Endothelial cell of umbilical vein (primary cell): ENCODE measurements at places on chromosomes 4 and X. TPM values are rescaled to one million over a fixed set of nuclear protein-coding genes. Genes with fewer than 3 reads are reported as not detected.

Gene MSANTD1
- total RNA-seq: 0.88 and 1.2 TPM in 2 replicates

Gene LRIT3
- 0.13 and 0.16 TPM in 2 replicates for total RNA-seq

Gene DHRSX
- total RNA-seq: 27.1 and 29.3 TPM in 2 replicates

Gene MAGEC3
- not detected in 2 replicates for total RNA-seq

DNA sequence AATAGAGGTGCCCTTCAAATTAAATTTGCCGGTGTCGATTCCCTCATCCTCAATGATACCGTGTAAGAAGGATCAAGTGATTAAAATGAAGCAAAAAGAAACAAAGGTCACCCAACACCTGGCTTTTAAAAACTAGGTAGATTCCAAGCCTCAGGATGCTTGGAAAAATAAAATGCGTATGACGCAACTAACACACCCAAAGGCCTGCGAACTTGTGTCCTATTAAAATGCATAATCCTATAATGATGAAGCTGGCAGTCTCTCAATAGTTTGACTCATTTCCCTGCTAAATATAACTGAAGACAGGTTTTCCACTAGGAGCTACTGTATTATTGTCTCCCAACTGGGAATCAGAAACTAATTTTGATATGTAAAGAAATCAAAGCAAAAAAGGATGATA, 263.2 kb downstream of the DHX15 start:
- H3K27ac ChIP-seq: no peak overlapping the region
- H3K4me1 ChIP-seq: no peaks in the 10 kb centered on the region
- no peaks in the 10 kb centered on the region for H3K36me3 ChIP-seq
- no peak for DNase-seq

DNA sequence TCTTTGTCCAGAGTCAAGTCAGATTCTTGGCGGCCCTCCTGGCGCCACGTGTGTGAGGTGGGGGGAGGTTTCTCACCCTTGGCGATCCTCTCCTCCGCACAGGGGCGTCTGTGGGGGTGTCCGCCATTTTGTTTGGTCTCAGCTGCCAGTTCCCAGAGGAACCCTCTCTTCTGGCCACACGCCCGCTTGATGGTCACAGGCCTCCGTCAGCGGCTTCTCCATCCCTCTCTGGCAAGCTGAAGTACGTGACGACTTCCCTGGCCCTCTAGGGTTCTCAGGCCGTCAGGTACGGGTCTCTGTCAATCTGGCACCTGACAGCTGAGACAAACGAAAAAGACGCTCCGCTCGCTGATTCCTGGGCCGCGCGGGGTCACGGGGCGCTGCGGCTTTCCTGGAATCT, 272.6 kb downstream of the TRIML1 start:
- no peak for DNase-seq
- no peaks in the 10 kb centered on the region for H3K36me3 ChIP-seq
- no peak overlapping the region for H3K27ac ChIP-seq
- H3K27me3 ChIP-seq: no peaks in the 10 kb centered on the region
- no peak overlapping the region for H3K4me3 ChIP-seq

DNA sequence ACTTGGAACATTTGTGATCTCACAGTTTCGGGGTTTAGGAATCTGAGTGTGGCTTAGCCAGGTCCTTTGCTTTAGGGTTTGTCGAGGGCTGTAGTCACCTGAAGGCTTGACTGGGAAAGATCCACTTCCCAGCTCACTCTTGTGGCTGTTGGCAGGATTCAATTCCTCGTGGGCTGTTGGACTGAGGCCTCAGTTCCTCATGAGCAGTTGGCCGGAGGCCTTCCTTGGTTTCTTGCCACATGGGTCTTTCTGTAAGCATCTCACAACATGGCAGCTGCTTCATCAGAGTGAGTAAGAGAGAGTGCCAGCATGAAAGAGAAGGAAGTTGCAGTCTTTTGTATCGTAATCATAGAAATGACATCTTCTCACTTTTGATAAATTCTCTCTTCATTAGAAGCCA, 11.1 kb downstream of the TXLNG start:
- no peaks in the 10 kb centered on the region for H3K27me3 ChIP-seq
- H3K4me1 ChIP-seq: no peaks in the 10 kb centered on the region
- no peak overlapping the region for H3K27ac ChIP-seq

- H3K4me3 ChIP-seq: no peak overlapping the region
- H3K36me3 ChIP-seq: no peaks in the 10 kb centered on the region
- H3K4me1 ChIP-seq: no peaks in the 10 kb centered on the region
- no peak for DNase-seq
- H3K27me3 ChIP-seq: no peaks in the 10 kb centered on the region
Measured at GRCh38 chr4:184024637-184025036, 119.5 kb downstream of the STOX2 start.

DNA sequence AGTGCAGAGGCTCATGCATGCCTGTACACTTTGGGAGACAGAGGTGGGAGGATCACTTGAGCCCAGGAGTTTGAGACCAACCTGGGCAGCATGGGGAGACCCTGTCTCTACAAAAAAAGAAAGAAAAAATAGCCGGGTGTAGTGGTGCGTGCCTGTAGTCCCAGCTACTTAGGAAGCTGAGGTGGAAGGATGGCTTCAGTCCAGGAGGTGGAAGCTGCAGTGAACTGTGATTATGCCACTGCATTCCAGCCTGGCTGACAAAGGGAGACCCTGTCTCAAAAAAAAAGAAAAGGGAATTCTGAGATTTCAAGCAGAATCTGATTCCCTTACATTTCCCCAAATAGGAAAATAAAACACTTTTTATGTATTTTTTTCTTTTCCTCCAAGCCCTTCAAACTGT, 83.5 kb downstream of the SYNPO2 start:
- no peaks in the 10 kb centered on the region for H3K27me3 ChIP-seq
- no peak for DNase-seq
- no peak overlapping the region for H3K27ac ChIP-seq
- H3K4me1 ChIP-seq: peaks cover 5% of the 10 kb centered on the region
- H3K36me3 ChIP-seq: no peaks in the 10 kb centered on the region
- H3K4me3 ChIP-seq: no peak overlapping the region

- H3K36me3 ChIP-seq: no peaks in the 10 kb centered on the region
- no peak overlapping the region for H3K4me3 ChIP-seq
- no peak for DNase-seq
- H3K4me1 ChIP-seq: no peaks in the 10 kb centered on the region
Measured at GRCh38 chrX:65502618-65503017, 32.0 kb downstream of the LAS1L start.

DNA sequence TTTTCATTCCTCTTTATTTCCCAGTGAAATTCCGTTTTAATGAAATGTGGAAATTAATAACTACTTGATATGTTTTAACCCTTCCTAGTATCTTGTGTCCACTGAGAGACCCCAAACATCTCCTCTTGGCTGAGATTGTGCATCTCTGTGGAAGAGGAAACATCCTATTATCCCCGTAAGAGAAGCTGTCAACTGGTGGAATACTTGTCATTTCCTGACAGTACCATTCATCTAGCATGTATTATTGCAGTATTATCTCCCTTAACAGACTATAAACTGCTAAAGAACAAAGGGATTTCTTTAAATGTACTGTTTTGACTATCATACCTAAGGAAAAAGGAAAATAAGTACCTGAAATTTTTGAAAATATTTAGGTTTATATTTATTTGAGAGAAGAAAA, 277.3 kb upstream of the SLC7A11 start:
- DNase-seq: no peak
- H3K27me3 ChIP-seq: no peaks in the 10 kb centered on the region
- no peaks in the 10 kb centered on the region for H3K36me3 ChIP-seq
- H3K27ac ChIP-seq: no peak overlapping the region
- no peaks in the 10 kb centered on the region for H3K4me1 ChIP-seq

- no peaks in the 10 kb centered on the region for H3K36me3 ChIP-seq
- H3K4me3 ChIP-seq: no peak overlapping the region
- H3K27ac ChIP-seq: no peak overlapping the region
- no peaks in the 10 kb centered on the region for H3K4me1 ChIP-seq
- no peaks in the 10 kb centered on the region for H3K27me3 ChIP-seq
Measured at GRCh38 chr4:138475116-138475515, 233.0 kb upstream of the SLC7A11 start.

GRCh38 chrX:45009371-45010000, 136.5 kb downstream of the KDM6A start:
- H3K4me1 ChIP-seq: no peaks in the 10 kb centered on the region
- H3K27me3 ChIP-seq: no peaks in the 10 kb centered on the region
- H3K36me3 ChIP-seq: no peaks in the 10 kb centered on the region
- H3K27ac ChIP-seq: no peak overlapping the region
- DNase-seq: no peak
- no peak overlapping the region for H3K4me3 ChIP-seq

DNA sequence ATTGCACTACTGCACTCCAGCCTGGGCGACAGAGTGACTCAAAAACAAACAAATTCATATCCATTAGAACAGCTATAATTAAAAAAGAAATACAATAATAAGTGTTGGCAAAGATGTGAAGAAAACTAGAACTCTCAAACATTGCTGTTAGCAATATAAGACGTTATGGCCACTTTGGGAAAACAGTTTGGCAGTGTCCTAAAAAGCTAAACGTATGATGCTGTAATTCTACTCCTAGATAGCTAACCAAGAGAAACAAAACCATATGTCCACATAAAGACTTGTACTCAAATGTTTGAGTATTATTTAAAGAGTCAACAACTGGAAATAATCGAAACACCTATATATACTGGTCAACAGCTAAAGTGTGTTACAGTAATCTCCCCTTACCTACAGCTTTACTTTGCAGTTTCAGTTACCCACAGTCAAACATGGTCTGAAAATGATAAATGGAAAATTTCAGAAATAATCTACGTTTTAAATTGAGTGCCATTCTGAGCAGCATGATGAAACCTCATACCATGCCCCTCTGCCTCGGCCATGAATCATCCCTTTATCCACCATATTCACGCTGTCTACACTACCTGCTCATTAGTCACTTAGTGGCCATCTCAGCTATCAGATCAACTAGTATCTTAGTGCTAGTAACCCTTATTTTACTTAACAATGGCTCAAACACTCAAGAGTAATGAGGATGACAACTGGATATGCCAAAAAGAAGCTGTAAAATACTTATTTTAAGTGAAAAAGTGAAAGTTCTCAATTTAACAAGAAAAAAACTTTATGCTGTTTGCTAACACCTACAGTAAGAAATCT, 4.9 kb downstream of the ELF2 start:
- no peak overlapping the region for H3K27ac ChIP-seq
- no peak for DNase-seq
- no peaks in the 10 kb centered on the region for H3K36me3 ChIP-seq
- no peak overlapping the region for H3K4me3 ChIP-seq

DNA sequence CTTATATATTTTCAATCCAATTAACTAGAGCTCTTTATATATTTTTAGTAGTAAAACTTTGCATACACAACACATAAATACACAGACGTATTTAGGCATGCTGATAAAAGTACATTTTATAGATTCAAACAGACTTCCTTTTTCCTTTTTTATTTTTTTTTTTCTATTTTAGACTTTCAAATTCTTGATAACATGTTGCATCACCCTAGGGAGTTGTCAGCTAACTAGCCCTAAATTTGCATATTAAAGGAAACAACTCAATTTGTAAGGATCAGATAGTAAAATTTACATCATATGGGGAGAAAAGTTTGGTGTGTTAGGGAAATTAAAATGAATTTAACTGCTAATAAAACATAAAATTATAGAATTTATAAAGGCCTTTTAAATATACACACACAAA, 47.4 kb upstream of the APOOL start:
- H3K4me1 ChIP-seq: no peaks in the 10 kb centered on the region
- no peak overlapping the region for H3K27ac ChIP-seq
- no peaks in the 10 kb centered on the region for H3K27me3 ChIP-seq
- no peak for DNase-seq
- no peak overlapping the region for H3K4me3 ChIP-seq
- H3K36me3 ChIP-seq: no peaks in the 10 kb centered on the region
